ENCODE measurements at places on chromosomes 5 and 9. TPM values are rescaled to one million over a fixed set of nuclear protein-coding genes. Genes with fewer than 3 reads are reported as not detected.

The SMIM33 gene
- total RNA-seq = 1.2 TPM

GRCh38 chr5:108615216-108615615 lies 132.5 kb upstream of the FER start:
- DNase-seq = no peak

DNA sequence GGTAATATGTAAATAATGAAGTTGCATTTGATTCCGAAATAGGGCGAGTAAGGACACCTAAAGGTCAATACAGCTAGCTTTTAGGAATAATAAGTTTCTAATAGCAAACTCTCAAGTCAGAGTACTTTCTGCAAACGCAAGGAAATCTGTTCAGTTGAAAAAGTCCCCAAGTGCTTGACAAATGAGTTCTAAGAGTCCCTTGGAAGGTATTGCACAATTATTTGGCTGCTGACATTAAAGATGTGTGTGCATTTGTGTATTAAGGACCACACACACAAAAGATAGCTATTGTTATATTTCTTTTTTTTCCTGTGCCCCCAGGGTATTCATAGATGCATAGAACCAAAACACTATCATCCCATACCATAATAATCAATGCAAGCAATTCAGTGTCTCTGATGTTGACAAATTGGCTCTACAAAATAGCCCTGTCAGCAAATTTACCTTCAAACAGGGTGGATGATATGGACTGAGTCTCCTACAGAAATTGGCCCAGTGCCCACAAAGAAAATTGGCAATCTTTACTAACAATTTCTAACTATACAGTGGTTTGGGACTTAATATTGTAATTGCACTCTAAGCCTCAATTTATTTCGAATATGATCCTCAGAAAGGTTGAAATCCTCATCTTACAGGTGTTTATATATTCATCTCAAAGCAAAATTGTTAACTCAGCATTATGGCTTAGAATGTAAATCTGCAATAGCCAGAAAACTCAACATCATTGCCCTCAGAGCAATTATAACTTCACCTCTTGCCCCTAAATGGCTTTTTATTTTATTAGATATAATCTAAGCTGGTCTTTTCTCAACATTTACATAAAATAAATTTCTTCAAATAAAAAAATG lies 827.2 kb downstream of the MAT2B start:
- DNase-seq = no peak

DNA sequence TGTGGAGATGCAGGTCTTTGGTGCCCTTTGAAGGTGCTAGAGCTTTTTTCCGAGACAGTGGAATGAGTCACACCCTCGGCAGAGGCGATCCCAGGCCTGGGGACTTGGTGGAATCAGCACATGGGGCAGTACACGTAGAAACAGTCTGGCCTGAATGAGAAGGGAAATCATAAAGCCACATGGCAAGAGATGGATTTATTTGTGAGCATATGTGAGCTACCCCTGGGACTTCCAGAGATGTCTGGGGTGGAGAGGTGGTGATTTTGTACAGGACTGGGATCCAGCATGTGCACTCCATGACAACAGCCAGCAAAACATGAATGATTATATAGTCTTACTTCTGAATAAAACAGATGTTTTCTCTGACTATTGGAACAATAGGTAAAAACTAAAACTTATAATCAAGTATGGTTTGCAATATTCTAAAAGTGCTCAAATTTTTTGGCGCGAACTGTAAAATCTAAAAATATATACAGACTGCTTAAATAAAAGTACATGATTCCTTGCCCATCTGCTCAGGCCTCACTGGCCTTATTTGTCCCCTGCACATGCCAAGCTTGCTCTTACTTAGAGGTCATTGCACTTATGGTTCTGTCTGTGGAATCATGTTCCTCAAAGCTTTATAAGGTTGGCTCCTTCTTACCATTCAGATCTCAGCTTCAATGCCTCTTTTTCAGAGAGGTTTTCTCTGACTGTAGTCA lies 54.7 kb upstream of the SMARCA2 start:
- no peak for DNase-seq

The CNTNAP3 gene
- total RNA-seq = 6.3 TPM

The ZCCHC10 gene
- 21.9 TPM for total RNA-seq

DNA sequence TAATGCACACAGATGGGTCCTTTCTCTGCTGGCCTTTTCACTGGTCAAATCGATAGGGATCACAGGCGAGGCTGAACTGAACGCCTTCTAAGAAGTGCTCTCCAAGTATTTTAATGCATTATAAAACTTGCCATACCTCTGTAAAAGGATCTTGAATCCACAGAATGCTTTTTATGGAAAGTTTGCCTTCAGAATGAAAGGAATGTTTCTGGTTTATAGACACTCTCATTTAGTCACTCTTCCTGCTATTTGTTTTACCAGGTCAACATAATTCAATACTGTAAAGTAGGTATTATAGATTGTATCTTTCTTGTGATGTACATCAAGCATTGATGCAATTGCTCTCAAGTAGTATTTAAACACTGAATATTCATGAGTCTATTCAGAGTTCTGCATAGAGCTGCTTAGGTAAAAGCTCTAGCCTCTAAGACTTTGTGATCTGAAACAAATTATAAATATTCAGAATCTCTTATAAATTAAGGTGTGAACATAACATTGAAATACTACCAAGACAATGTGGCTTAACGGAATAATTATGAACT lies 308.4 kb downstream of the ISL1 start:
- no peak for DNase-seq

DNA sequence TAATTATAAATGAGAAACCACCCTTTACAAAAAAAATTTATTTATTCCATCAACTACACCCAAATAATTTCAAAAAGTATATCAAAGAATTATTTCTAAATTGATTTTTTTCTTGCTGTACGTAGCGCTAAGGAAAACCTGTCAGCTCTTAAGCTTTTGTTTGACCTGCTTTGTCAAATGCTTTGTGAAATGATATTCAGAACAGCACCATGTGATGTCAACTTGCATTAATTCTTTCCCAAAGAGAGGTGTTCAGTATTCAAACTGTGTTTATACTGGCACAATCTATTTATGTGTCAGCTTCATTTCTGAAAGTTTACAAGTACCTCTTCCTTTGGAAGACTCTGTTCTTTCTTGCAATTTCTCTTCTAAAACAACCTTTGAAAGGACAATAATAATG lies 12.0 kb upstream of the ARSB start:
- DNase-seq = no peak

The DNM1 gene
- 54.3 TPM for total RNA-seq
